ENCODE measurements at places on chromosomes 5 and 9.
A peak's percentile ranks its signal among the peaks of the same experiment; 100 is the strongest.

DNA sequence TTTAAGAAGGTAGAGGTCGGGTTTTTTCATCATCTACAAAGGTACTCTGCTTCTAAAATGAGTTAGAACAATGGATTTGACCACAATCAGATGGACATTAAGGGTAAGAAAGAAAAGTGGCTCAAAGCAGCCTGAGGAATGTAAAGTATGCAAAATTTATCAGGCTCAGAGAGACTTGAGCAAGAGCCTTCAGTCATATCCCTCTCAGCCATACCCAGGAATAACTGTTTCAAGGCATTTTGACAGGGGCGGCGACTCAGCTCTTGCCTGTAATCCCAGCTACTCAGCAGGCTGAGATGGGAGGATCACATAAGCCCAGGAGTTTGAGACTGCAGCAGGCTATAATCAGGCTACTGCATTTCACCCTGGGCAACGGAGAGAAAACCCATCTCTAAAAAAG is 38.8 kb upstream of the ANXA2R start:
- peak; percentile 78 for DNase-seq

GRCh38 chr5:90201923-90202322 is 207.6 kb downstream of the CETN3 start:
- peak; percentile 21 for DNase-seq

GRCh38 chr5:170486371-170486770 is 17.4 kb upstream of the KCNIP1 start:
- no peak for DNase-seq

DNA sequence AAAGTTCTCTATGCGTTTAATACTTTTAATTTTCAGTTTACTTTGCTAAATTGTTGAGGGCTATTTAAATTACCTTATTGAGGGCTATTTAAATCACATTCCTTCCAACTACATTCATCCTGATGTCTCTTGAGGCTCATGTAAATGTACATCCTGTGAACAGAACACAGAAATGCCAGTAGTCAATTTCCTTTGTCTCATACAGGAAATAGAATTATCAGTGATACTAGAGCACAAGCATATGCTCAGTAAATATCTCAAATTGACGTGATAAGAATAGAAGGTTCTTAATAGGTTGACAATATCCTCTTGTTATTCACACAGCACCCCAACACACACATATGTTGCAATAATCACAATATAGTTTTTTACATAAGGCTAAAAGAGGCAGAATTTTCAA is 449.0 kb downstream of the CYLC2 start:
- no peak for DNase-seq

GRCh38 chr9:6106711-6107339 is 91.4 kb upstream of the RANBP6 start:
- DNase-seq = peak; percentile 71

GRCh38 chr9:4939118-4939561 is 45.9 kb upstream of the JAK2 start:
- no peak for DNase-seq

GRCh38 chr9:128081056-128081455 is 13.0 kb downstream of the SLC25A25 start:
- DNase-seq = peak; percentile 97

GRCh38 chr5:152884006-152884405 is 478.9 kb upstream of the NMUR2 start:
- DNase-seq = no peak

GRCh38 chr5:90475436-90475980 is 844 bp downstream of the POLR3G start:
- no peak for DNase-seq

DNA sequence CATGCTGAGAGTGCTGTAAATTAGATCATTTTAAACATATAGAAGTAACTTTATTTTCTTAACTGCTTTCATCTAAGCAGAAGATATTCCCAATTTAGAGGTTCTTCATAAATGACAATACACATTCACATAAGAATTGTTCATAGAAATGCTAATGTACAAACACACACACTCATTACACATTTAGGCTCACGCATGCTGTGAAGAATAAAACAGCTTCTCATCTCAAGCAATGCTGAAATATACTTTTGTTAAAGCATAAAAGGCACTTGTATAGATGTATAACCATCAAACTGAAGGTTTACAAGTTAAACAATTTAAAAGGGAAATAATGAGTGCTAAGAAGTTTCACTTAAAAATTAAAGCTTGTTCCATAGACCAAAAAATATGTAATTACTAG is 18.1 kb upstream of the FTMT start:
- DNase-seq = no peak

DNA sequence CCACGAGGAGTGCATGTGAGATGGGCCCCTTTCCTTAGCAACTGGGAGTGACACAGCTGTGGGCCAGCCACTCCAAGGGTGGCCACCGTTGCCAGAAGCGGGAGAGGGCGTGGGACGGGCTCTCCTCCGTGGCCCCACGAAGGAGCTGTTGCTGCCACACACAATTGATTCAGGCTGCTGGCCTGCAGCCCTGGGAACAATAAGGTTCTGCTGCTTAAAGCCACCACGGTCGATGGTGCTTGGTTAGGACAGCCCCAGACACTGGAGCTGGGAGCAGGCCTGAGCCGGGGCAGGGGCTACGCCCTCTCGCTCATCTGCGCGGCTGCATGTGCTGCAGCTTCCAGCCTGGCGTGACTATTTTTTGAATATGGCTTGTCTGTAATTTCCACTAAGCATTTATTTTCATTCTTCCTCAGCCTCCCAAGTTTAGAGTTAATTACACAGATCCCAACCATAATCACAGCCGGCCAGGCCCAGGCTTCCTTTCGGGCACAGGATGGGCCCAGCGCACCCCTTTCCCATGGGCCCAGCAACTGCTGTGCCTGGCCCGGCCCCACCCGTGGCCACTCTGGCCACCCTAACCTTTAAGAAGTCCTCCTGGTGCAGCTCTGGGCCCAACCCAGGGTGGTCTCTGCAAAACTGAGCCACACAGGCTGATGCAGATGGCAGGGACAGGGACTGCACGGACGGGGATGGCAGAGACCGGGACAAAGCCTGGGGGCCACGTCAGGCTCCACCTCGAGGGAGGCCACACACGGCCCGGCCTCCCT is 49.7 kb downstream of the VAV2 start:
- DNase-seq = no peak

- DNase-seq = no peak
These were observed 4.2 kb downstream of the MELK start for GRCh38 chr9:36576866-36577265.

GRCh38 chr9:134050726-134051125 is 17.1 kb downstream of the BRD3 start:
- no peak for DNase-seq

DNA sequence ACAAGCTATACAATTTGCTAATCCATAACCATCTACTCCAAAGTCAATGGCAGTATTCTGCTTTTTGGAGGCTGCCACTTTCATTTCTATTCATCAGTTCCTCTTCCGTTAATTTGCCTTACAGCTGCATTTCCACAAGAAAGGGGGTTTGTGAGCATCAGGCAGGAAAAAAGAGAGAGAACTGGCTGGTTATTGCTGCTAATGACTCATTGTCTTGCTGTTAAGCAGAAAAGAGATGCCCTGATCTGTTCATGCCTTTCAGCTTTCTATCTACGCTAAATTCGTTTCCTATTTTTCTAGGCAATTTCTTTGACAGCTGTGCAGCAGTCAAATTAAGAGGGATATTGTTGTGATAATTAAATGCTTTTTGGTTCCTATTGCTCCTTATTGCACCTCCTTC is 65.9 kb upstream of the GNAQ start:
- DNase-seq = no peak

DNA sequence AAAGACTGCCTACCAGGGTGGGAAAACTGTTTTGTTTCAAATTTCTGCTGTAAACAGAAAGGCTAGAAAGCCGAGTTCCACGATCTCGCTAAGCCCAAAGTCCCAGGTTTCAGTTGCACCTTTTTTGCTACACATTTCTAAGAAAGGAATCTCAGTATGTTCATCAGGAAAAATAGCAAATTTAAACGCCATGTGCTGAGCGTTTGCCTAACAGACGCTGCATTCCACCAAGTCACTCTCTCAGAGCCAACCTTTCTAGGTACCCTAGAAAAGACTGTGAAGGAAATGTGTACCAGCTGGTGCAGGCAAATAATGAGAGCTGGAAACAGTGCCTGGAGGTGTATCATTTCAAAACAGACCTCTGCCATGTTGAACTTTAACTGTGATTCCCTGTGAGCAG is 71.8 kb downstream of the FRMD3 start:
- DNase-seq = no peak

DNA sequence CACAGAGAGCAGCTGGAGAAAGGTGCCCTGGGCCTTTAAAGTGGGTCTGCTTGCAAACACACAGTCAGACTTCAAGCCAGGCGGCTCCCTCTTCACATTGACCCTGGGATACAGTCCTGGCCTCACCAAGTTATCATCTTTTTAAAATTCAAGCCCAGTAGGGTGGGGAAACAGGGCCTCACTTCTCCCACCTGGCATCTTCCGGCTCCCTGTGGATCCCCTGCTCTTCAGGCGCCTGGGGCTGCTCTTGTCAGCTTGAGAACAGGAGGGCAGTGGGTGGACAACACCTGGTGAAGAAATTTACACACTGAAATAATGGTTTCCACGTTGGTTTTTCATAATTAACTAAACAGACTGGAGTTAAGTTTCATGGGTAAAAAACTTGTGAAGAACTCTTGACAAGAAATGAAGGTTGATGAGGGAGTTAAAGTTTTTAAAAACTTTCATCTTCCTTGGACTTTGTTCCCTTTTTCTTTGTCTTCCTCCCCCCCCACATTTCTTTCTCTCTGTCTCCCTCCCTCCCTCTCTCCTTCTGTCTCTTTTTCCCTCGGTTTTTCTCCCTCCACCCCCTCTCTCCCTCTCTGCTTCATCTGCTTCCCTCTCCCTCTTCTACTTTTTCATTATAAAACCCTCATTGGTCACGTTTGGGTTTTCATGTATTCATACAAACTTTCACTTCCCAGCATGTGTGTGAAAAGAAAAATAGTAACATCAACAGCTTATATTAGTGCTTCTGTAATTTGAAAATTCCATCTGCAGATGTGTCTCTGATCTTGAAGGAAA is 219.6 kb downstream of the DMRT2 start:
- DNase-seq = no peak

- DNase-seq = no peak
These were observed 367.3 kb upstream of the PAPPA start for GRCh38 chr9:115786321-115786720.

All from HCEC 1CT (cell line).